HCT116 (cell line): ENCODE measurements at places on chromosomes 12 and 14. TPM values are rescaled to one million over a fixed set of nuclear protein-coding genes. Genes with fewer than 3 reads are reported as not detected.

DNA sequence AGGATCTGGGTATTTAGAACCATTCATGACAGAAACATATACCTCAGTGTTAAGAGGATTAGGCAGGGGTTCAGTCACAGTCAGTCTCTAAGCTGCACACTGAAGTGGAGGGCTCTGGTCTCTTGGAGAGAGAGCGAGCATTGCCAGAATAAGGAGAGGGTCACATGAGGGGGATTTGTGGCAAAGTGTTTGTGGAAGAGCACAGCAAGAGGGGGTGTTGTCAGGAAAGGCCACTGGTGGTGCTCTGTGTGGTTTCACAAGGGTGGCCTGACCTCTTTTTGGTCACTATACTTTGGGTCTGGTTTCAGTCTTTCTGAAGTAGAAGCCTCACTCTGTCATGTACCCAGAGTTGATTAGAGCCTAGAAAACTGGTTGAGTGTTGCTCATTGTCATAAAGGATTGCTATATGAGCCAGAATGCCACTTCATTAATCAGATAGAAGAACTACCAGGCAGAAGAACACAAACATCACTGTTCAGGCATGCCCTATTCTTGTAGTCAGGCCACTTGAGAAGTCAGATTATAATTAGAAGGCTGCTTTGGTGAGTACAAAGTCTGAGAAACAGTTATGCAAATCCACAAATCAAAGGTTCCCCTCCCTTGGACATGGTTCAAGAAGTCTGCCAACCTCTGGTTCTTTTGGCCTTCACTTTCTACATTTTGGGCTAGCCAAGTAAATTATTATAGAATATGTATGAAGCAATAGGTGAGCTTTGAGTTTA, 8.4 kb downstream of the TMEM19 start:
- DNase-seq: no peak

The GARIN6 gene
- not detected for total RNA-seq

GRCh38 chr12:130669797-130670196, 46.3 kb downstream of the RIMBP2 start:
- no peak for DNase-seq

- DNase-seq: no peak
Observed at GRCh38 chr12:125356111-125356510, 290.9 kb downstream of the AACS start.

The ARHGEF25 gene
- total RNA-seq: 3.6 TPM

The SRRM4 gene
- total RNA-seq: 0.02 TPM

GRCh38 chr14:99318091-99318958, 46.3 kb upstream of the BCL11B start:
- no peak for DNase-seq

DNA sequence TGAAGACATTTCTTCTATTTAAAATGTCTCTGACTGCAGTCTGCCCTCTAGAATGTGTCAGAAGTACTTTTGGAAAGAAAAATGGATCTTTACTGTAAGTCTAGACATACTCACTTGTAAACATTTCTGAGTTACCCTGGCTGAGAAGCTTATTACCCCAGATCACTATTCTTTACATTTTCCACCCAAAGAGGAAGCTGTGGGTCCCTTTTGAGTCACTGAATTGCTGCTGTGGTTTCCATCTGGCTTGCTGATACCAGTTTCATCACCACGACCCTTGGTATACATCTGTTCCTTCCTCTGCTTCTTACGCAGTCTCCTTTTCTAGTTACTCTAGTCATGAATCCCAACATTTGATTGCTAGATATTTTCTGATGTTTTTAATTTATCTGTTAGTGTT, 20.2 kb upstream of the CLEC4D start:
- DNase-seq: no peak

- no peak for DNase-seq
Observed at GRCh38 chr12:49068879-49069506, 786 bp downstream of the RHEBL1 start.

The NFE2 gene
- 1.3 TPM for total RNA-seq

GRCh38 chr14:56666716-56667115, 87.1 kb downstream of the TMEM260 start:
- no peak for DNase-seq

DNA sequence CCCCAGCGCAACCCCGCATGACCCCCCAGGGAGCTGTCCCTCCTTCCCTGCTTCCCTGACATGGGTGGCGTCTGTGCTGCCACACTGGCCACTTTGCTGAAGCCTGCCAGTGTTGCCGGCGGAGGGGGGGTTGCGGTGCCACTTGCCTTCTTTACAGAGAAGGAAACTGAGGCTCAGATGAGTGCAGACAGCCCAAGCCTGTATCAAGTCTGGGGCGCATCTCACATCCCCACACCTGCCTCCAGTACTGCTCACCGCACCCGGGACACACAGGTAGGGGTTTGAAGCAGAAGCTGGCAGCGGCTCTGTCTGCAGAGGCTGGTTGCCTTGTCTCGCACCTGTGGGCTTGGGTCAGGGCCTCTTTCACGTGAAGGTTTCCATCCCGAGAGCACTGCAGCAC, 104.7 kb upstream of the RTL1 start:
- no peak for DNase-seq

DNA sequence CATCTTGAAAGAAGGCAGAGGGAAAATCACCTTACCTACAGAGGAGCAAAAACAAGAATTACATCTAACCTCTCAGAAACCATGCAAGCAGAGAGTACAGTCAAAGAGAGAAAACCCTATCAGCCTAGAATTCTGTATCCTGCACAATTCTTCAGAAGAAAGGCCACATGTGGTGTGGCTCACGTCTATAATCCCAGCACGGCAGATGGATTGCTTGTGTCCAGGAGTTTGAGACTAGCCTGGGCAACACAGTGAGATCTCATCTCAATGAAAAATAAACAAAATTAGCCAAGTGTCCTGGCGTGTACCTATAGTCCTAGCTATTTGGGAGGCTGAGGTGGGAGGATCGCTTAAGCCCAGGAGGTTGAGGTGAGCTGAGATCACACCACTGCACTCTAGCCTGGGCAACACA, 48.2 kb downstream of the ATF7 start:
- DNase-seq: no peak

DNA sequence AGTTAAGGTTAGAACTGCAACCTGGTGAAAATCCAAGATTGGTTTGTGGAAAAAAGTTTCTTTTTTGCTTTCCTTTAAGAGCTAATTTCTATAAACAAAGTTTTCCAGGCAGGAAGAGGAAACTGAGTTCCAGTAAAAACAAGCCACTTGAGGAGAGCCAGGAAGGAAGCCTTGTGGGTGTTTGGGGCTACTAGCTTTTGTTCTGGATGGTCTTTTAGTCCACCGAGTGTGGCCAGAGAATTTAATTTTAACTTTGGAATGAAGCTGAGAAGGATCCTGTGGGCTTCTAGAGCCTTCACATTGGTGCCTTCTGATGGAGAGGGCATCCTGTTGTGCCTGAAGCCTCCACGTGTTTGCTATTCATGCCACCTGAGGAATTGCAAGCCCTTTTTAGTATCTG, 327.9 kb downstream of the C12orf75 start:
- DNase-seq: no peak

The PRMT5 gene
- total RNA-seq: 186 TPM

GRCh38 chr12:80917651-80918050, 20.1 kb downstream of the LIN7A start:
- DNase-seq: no peak

DNA sequence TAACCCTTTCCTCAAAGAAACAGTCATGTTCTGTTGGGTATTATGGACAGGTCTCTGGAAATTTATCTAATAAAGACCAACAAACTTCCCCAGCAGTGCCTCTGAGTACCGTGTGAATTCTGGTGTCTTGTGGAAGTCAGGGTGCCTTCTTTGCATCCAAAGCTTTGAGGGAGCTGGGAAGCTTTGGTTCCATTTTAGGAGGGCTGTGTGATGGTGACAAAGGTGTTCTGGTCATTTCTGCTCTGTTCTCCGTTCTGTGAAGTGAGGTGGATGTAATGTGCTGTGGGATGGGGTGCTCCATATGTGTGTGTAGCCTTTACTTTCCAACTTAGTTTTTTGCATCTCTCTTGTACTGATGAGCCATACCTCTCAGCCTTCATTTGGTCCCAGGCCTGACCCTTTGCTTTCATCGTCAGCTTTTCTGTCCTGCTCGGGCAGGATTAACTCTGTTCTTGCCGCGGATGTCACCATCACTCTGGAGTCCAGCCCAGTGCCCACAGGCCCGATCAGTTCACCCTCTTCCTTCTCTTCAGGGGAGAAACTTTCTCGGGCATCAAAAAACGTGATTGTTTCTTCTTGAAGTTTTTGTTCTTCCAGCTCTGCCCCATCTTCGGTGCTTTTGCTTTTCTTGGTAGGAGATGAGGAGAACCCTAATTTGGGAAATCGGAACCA, 13.2 kb downstream of the PLD4 start:
- no peak for DNase-seq

DNA sequence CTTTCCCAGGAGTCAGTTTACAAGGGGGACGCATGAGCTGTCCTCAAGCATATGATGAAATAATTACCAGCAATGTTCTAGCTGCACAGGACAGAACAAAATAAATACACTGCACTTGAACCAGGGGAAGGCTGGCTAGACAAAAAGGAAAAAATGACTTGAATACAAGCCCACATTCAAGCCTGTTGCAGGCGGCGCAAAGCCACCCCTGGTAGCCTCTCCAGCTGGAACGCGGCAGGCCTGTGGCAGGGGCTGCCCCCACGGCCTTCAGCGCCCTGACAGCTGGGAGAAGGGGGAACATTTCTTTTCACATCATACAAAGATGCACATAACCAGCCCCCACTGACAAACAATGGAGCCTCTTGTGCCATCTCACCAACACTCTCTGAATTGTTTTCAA, 57.1 kb downstream of the TRAFD1 start:
- no peak for DNase-seq

The DNAH10 gene
- total RNA-seq: 1.3 TPM

GRCh38 chr14:58078068-58078467, 73.9 kb downstream of the ARMH4 start:
- DNase-seq: no peak

The CEBPE gene
- not detected for total RNA-seq

DNA sequence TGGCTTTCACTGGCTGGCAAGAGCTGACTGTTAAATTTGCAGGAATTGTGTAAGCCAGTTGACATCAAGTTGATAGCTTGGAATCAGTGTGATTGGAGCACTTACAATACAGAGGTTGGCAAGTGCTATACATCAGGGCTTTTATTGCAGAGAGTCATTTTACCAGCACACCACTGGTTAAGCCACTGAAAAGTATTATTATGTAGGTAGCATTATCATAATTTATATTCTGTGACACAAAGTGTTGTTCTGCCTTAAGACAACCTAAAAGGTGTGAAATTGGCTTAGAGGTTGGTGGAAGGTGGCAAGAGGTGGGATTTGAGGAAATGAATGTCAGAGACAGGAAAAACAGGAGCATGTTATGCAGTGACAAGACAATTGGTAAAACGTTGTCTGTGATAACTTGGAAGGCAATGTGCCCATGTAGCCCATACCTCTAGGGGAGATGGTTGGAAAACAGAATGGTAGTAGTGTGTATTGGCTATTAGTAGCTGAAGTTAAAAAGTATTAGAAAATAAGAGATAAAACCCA, 172.9 kb upstream of the PRICKLE1 start:
- DNase-seq: no peak

The RERGL gene
- not detected for total RNA-seq

The CARMIL3 gene
- total RNA-seq: 0.71 TPM

DNA sequence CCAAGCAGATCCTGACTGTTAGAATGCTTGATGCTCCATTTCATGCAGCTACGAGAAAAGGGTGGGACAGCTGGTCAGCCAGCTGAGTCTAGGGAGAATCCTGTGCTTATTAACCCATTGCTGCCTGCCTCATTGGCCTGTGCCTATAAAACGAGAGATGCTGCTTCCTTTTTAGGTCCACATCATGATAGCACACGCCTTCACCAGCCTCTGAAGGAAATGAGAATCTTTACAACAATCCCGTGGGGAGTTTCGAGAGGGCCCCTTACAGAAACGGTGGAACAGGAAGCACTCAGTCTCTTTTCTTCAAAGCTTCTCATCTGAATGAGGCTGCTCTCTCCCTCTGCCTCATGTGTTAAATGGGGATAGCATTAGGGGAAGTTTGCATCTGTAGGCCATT, 147.3 kb upstream of the RFLNA start:
- no peak for DNase-seq

DNA sequence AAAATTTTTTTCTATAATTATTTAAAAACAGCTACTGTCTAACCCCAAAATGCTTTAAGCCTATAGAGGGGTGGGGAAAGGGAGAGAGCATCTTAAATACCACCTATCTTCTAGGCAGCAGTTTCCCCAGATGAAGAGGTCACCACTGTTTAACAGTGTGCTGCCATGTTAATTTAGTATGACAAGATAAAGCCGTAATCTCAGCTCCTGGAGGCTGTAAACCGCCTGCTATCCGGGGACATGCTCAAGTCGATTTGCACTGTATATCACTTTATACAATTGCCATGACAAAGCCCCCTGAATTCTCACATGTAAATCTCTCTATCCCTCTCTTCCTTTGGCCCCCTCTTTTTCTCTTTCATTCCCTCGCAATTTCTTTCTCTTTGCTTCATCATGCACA, 68.5 kb downstream of the SOX5 start:
- DNase-seq: no peak

- DNase-seq: no peak
Observed at GRCh38 chr14:97116546-97116945, 319.4 kb downstream of the VRK1 start.

The CRACR2A gene
- 18.4 TPM for total RNA-seq

- no peak for DNase-seq
Observed at GRCh38 chr12:65411171-65411570, 132.7 kb downstream of the MSRB3 start.
